Prostate gland (tissue), 2 donors: ENCODE measurements at places on chromosomes 4 and X. TPM values are rescaled to one million over a fixed set of nuclear protein-coding genes. Genes with fewer than 3 reads are reported as not detected.

Gene UNC5C
- total RNA-seq, result 15.5 TPM

Gene SSX4B
- total RNA-seq, result 0.91 TPM

Gene ASB12
- not detected for total RNA-seq

Gene KIT
- 4.2 TPM for total RNA-seq

Gene PCDH19
- total RNA-seq, result 0.91 TPM

GRCh38 chr4:150972592-150972991 lies 42.5 kb downstream of the LRBA start:
- DNase-seq, result no peak

GRCh38 chrX:20313899-20314298 lies 47.2 kb upstream of the RPS6KA3 start:
- DNase-seq, result no peak

GRCh38 chr4:76997077-76997476 lies 47.5 kb downstream of the SEPTIN11 start:
- DNase-seq, result no peak

- DNase-seq, result no peak
Measured at GRCh38 chr4:8727546-8728510, 135.3 kb downstream of the CPZ start.

- no peak for DNase-seq
Measured at GRCh38 chrX:43961699-43962098, 11.5 kb downstream of the NDP start.

DNA sequence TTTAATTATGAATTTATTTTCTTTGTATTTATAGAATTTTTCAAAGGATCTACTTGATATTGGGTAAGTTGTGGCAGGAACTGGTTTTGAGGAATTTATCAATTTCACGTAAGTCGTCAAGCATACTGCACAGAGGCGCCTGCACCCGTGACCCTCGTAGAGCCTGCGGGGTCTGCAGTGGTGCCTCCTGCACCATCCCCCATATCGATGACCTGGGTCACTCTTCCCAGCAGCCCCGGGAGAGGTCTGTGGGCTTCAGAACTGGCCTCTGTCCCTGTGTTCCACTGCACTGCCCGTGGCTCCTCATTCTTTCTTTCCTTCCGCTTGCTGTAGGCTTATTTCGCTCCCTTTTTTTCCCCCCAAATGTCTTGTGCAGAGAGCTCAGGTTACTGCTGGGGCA lies 31.5 kb upstream of the CPLX1 start:
- no peak for DNase-seq

GRCh38 chr4:18403327-18403726 lies 381.8 kb upstream of the LCORL start:
- DNase-seq, result no peak
